Anterior cingulate cortex (tissue), 58 donors: ENCODE measurements at places on chromosomes 4 and X.

GRCh38 chr4:145830699-145831098, 107.9 kb downstream of the ZNF827 start:
- DNase-seq = no peak

DNA sequence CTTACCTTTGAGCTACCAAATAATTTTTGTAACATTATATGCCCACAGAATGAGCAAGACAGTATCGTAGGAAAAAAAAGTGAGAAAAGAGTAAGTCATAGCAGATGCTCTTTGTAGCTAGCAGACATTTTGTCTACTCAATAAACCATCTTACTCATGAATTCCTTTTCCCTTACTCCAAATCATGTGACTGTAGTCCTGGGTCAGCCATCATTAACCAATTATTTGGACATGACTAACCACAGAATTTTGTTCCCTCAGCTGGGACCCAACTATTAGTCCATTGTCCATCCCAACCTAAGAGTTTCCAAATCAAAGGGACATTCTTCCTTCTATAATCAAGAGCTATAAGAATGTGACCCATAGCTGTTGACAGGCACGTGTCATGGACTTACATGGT, 11.4 kb downstream of the UBE2D3 start:
- no peak for DNase-seq

- DNase-seq = no peak
These were observed 9.5 kb downstream of the RGS12 start for GRCh38 chr4:3302173-3302785.

- DNase-seq = no peak
These were observed 12.5 kb downstream of the BLOC1S4 start for GRCh38 chr4:6728320-6729029.

DNA sequence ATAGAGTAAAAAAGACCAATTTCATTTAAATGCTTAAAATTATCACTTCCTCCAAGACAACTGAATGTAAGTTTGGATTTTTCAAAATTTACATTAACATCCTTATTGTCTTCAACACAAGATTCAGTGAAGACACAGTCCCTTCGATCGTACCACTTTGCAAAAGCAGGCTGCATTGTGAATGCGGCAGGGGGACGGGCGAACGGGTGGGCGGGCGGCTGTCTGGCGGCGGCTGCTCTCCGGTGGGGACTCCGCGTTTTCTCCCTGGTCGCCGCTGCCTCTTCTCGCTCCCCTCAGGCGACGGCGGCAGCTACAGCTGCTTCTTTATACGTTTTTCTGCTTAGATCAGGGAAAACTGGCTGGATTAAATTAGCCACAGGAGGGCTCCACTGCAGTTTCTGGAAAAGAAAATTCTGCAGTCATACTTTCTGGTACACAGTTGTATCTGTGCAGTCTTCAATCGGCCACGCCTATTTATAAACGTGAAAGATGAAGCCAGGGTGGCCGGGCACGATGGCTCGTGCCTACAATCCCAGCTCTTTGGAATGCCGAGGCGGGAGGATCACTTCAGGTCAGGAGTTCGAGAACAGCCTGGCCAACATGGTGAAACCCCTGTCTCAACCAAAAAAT, 33.9 kb upstream of the HPF1 start:
- peak; percentile 42 for DNase-seq

GRCh38 chr4:32226204-32226603, 1506.0 kb downstream of the PCDH7 start:
- DNase-seq = no peak

DNA sequence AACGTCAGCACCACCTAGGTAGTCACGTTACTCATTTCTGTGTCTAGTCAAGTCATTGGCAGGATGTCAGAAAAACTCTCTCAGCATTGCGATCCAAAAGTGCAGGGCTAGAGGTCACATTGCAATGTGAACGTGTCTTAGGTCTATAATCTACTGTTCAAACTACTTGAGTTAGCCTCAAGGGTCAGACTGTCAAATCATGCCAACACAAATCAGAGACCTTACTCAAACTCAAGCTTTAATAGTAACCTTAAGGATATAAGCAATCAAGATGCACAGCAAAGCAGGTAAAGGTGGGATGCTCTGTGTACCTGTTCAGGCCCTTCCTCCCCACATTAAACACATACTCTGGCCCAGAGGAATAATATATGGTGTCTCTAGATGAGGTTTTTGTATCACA, 114.4 kb upstream of the NOCT start:
- no peak for DNase-seq

- no peak for DNase-seq
These were observed 1.9 kb upstream of the AKAP17A start for GRCh38 chrX:1589356-1590130.

GRCh38 chrX:24426340-24426913, 38.7 kb upstream of the PDK3 start:
- DNase-seq = no peak

DNA sequence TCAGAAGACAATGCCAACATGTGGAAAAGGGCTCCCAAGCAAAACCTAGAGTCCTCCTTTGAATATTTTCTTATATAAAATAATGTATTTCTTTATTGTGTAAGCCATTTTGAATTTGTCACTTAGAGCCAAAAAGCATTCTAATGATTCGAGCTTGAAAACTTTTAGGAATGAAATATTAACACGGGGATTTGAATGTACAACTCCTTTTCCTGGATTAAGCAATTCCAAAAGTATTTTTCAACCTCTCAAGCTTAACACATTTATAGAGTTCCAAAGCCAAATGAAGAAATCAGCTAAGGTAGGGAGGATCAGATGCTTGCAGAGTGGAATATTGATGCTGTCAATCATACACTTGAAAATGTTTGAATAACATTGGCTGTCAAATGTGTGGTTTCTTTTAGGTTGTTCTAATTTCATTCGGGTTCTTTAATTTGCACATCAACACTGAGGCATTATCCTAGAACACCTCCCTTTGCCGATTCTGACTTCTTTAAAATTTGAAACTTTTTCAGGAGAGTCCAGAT, 67.2 kb upstream of the ETNPPL start:
- no peak for DNase-seq

- DNase-seq = peak; percentile 22
These were observed 348.5 kb downstream of the MID1IP1 start for GRCh38 chrX:39149761-39150160.

DNA sequence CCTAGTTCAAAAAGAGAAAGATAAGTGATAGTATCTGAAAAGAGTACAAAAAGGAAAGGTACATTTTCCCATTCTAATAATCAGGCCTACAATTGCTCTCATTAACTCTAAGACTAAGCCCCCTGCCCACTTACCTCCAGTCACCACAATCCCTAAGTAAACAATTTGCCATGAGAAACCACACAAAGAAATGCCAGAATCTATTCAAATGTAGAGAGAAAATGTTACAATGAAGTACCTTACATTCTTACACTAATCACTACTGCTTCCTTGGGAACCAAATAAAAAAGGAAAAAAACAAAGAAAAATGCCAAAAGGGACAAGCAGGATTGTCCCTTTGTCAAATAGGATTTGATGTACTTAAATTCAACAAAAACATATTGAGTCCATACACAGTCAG, 188.2 kb upstream of the NRK start:
- no peak for DNase-seq

DNA sequence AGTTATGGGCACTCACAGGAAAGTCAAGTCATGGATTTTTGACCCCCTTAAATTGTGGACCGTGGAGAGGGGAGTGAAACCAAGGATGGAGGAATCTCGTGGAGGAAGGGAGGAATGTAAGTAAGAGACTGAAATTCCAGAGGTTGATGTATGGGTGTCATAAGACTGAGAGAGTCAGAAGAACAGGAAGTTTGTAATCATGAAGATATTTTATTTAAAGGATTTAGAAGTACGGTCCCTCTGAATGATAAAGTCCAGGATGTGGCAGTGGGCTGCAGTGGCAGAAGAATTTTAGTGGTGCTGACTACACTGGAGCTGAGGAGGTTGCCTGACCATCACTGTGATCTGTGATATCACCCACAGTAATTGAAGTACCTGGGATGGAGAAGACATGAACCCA, 57.8 kb downstream of the DCLK2 start:
- no peak for DNase-seq

DNA sequence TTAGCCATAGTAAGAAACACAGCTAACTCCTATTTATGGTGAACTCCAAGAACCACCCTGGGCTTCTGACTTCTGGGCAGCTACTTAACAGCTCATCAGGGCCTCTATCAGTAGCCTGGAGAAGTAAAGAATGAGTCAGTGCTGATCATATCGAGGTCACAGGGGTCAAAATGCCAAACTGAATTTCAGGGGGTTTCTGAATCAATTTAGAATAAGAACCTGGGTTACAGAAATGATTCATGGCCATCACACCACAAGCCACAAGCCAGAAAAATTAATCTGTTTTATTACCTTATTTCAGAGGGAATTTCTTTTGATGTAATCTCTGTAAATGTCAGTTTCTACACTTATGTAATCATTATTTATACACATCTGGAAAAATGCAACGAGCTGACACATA, 64.4 kb downstream of the CHST7 start:
- DNase-seq = no peak

- no peak for DNase-seq
These were observed 104.2 kb upstream of the PUDP start for GRCh38 chrX:7252013-7252610.

- DNase-seq = no peak
These were observed 19.0 kb upstream of the MAGEB2 start for GRCh38 chrX:30196322-30196721.

GRCh38 chrX:136450050-136450830, 37.5 kb upstream of the BRS3 start:
- no peak for DNase-seq

- DNase-seq = no peak
These were observed 73.5 kb downstream of the ANXA3 start for GRCh38 chr4:78625073-78625472.

DNA sequence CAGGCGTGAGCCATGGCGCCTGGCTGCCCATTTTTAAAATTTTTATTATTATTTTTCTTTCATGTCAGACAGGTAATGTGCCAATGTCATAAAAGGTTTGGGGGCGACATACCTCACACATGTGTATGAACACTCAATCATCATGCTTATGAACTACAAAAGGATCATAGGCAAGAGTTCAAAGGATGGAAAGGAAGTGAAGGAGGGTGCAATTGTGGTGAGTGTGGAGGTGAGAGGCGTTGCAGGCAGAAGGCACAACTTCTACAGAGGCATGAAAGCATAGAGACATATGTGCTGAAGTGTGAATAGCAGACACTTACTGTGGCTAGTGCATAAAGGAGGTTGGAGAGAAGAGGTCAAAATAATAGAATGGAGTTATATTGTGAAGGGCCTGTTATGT, 4.0 kb downstream of the IGFBP7 start:
- DNase-seq = no peak

- DNase-seq = no peak
These were observed 10.4 kb downstream of the HAUS7 start for GRCh38 chrX:153459986-153460385.

DNA sequence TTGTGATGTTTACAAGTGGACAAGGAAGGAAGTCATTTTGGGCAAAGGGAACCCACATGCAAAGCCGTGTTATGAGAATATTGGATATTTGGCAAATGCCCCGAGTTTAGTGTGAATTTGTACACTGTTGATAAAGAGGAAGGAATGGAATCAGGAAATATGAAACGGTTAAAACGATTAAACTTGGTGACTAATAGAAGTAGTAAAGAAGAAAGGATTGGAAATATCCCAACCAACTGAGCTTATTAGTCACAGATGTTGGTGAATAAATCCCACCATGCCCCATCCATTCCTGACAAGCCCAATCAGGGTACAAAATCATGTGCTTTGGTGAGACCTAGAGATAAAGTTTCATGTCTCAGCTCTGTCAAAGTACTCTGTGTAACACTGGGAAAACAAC, 22.0 kb downstream of the ARHGAP24 start:
- no peak for DNase-seq

DNA sequence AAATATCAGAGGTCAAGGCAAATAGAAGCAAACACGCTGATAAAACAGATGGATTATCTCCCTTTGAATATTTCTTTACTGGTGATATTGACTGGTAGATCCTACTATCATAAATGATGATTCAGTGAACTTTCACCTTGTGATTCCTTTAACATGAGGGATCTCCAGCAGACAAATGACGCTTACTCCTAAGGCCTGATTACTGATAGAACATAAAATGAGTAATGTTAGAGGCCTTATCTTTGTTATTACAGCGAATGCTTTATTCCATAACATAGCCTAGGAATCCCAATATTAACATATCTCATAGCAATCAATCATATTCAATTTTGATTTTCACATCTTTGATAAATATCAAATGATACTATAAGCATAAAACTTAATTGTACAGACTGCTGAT, 152.3 kb downstream of the SLC10A7 start:
- no peak for DNase-seq

- no peak for DNase-seq
These were observed 29.8 kb upstream of the C1QTNF7 start for GRCh38 chr4:15398001-15398400.

GRCh38 chr4:153890761-153891160, 101.9 kb upstream of the SFRP2 start:
- no peak for DNase-seq

- DNase-seq = no peak
These were observed 22.2 kb downstream of the HMX1 start for GRCh38 chr4:8849266-8850073.

DNA sequence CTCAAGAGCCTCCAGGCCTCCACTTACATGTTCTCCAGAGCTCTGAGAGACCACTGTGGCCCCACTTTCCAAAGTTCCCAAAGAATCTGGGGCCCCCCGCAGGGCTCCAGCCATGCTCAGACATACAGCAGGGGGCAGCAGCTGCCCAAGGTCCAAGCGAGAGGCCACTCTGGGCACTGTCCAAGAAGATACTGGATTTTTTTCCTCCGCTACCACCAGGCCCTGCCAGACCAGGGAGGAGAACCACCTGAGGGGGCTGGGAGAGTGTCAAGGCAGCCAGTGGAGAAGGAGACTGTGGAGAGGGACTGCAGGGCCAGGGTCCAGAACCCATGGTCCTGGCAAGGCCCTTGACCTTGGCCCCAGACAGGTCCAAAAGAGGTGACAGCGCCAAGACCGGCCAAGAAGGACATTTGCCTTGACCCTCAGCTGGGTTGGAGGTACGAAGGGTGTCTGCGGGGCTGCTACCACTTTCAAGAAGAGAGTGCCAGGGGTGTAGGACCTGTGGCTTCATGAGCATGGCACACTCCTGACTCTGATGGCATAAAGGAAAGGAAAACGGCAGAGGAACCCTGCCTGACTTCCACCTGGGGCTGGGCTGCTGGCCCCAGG, 5.3 kb downstream of the EMD start:
- DNase-seq = no peak

- DNase-seq = no peak
These were observed 55.4 kb downstream of the KCNIP4 start for GRCh38 chr4:21893136-21893535.

- no peak for DNase-seq
These were observed 66.7 kb upstream of the PRPS1 start for GRCh38 chrX:107561468-107562215.

- DNase-seq = no peak
These were observed 1.4 kb upstream of the TEC start for GRCh38 chr4:48270951-48271473.

- DNase-seq = no peak
These were observed 139.9 kb downstream of the CPXCR1 start for GRCh38 chrX:88886908-88887307.

DNA sequence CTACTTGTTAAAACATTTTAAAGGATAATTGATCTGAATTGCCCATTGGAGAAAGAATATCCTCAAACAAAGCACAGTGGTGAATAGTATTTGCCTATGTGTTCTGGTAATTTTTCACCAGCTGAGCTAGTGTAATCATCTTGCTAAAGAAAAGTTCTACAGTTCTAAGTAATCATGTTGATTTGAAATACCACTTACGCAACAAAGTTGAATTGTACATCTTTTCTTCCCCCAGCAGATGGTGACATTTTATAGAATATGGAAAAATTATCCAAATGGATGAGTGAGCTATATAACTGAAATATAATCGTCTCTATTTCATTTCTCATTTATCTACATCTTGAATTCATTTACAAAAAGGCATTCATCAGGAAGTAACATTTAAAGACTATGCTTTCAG, 9.7 kb upstream of the ZNF674 start:
- no peak for DNase-seq
